Stimulated activated CD8-positive, alpha-beta memory T cell treated with anti-CD3 and anti-CD28 coated beads, Interleukin-7, amount 100 ng/mL, for 1 hour (primary cell): ENCODE measurements at places on chromosomes 11 and 22.

DNA sequence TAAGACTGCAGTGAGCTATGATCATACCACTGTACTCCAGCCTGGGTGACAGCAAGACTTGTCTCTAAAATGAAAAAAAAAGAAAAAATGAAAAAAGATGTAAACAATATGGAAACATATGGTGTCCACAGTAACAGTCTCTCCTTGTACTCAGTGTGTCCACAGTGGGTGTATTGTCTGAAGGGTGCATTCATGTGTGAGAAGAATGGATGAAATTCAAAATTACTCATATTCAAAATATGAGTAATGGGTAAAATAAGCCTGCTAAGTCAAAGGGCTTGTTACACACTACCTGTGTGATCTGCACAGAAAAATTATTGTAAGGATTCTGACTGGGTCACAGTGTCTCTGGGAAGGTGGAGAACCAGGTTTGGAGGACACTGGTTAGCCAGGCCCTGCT lies 26.9 kb downstream of the PPFIA1 start:
- no peak for DNase-seq

- DNase-seq = peak; percentile 6
Observed at GRCh38 chr11:122202951-122203456, 87.0 kb upstream of the BLID start.

- DNase-seq = no peak
Observed at GRCh38 chr22:50311606-50312351, 4.3 kb upstream of the PLXNB2 start.

DNA sequence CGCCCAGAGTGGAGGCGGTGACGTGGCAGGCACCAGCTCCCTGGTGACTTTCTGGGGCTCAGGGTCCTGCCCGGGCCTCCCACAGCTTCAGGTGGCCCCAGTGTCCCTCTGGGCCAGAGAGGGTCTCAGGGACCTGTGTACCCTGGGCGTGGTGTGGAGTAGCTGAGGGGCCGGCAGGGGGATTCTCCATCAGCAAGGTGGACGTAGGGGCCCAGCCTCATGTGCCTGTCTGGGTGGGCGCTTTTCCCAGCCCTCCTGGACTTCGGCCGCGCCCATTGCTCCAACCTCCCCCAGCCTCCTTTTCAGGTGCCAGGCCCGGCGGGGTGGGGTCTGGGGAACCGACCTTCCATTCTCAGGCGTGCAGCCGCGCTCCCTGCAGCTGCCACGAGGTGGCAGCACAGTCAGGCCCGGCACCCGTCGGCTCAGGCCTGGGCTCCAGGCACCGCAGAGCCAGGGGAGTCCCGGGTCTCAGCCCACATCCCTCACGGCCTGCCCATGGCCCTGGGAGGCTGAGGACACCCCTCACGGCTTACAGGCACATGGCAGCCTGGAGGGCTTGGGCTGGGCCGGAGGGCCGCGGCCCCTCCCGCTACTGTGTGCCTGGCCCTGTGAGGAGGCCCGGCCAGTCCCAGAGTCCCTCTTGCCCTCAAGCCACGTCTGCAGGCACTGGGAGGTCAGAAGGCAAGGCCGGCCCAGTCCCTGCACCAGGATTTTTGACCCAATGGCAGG lies 19.9 kb upstream of the MUC5B start:
- peak; percentile 24 for DNase-seq

DNA sequence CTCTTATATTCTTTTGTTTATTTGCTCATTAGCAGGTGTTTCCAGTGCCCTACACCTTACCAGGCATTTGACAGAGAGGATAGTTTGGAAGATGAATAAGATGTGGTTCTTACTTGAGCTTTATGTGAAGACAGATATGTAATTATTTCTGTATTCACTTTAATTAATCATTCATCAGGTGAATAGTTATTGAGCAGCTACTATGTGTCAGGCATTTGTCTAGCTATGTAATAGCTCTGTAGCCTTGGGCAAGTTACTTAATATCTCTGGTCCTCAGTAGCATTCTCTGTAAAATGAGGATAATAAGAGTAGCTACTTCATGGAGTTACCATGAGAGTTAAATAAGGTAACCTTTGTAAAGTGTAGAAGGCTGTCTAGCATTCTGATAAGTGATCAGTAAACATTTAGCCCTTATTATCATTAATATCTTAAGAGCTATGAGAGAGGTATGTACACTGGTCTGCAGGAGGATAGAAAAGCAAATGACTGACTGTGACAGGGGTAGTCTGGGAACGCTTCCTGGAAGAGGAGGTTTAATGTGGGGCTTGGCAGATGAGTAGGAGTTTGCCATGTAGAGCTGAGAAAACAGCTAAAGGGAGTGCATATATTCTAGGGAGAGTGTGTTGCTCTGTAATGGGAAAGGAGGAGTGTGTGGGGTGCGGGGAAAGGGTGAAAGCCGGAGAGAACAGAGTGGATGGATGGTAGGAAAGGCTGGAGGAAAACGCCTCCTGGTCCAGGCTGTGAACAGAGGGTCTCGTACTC lies 56.1 kb downstream of the MICAL2 start:
- no peak for DNase-seq

- no peak for DNase-seq
Observed at GRCh38 chr11:19072464-19072863, 11.9 kb upstream of the MRGPRX2 start.

DNA sequence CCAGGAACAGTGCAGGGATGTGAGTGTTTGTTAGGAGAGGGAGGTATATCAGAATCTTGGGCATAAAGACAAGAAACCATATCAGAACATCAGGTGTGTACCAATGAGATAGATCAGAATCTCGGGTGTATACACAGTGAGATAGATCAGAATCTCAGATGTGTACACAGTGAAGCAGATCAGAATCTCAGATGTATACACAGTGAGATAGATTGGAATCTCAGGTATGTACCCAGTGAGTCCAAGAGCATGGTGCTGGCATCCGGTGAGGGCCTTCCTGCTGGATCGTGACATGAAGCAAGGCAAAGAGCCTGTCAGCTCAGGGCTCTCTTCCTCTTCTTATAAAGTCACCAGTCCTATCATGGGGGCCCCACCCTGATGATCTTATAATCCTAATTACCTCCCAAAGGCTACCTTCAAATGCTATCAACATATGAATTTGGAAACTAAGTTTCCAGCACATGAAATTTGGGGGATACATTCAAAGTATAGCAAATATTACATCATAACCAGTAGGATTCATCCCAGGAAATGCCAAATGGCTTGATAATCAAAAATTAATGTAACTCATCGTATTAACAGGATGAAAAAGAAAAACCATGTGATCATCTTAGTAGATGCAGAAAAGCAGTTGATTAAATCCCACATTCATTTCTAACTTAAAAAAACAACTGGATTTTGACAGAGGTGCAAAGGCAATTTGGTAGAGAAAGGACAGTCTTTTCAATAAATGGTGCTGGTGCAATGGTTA lies 28.6 kb downstream of the PPARA start:
- no peak for DNase-seq

- DNase-seq = no peak
Observed at GRCh38 chr11:117731722-117732290, 65.2 kb downstream of the DSCAML1 start.

DNA sequence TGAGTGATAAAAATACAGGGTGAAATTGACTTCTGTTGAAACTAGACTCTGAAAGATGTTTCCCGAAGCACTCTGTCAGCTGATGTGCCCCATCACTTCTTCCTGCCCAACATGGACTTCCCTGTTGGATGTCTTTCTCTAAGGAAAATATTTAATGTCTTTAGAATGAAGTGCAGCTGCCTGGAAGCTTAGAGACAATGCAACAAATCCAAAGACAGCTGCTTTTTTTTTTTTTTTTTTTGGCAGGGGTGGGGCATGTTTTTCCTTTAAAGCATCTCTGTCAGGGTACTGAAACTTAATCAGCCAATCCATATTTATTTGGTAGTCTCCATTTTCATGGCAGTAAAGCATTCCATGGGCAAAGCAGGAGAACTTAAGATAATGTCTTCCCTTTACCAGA lies 5.9 kb downstream of the JAM3 start:
- no peak for DNase-seq

GRCh38 chr11:86415026-86415425 lies 40.3 kb downstream of the CCDC81 start:
- DNase-seq = no peak

- DNase-seq = no peak
Observed at GRCh38 chr22:47654922-47655491, 892.6 kb downstream of the TBC1D22A start.

DNA sequence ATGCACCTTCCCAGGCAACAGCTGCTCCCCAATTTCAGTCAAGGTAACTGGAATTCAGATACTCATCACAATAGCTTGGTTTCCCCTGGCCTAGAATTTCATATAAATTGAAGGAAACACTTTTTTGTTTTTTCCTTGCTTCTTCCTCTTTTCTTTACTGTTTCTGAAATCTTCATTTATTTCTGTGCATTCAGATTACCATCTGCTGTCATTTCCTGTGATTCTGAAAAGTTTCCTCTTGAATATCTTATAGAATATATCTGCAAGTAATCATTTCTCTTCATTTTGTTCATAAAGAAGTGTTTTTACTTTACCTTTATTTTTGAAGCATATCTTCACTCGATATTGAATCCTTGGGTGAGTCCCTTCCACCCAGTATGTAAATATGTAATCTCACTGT lies 85.3 kb downstream of the GAB4 start:
- DNase-seq = no peak

- DNase-seq = no peak
Observed at GRCh38 chr11:85379066-85379465, 248.1 kb downstream of the DLG2 start.

DNA sequence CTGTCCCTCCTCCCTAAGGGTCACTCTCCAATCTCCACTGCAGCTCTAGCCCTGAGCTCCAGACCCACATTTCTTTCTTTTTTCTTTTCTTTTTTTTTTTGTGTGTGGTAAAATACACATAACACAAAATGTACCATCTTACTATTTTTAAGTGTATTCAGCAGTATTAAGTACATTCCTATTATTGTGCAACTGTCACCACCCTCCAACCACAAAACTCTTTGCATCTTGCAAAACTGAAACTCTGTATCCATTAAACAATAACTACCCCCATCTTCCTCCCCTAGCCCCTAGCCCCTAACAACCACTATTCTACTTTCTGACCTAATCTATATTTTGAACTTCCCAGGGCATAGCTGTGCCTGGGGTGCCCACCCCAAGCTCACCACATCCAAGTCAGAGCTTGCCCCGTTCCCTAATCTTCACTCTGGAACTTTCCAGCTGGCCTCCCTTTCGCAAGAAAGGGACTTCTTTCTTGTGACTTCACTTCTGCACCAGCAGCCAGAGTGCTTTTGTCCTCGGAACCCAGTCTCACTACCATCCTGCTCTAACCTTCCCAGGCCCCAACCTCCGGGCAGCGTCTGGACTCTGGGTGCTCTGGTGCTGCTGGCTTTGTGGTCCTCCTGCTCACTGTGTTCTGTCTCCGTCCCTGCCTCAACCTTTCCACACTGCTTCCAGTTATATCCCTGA lies 30.7 kb downstream of the PARVG start:
- DNase-seq = no peak

GRCh38 chr11:35563484-35564244 lies 38.2 kb upstream of the PAMR1 start:
- no peak for DNase-seq

DNA sequence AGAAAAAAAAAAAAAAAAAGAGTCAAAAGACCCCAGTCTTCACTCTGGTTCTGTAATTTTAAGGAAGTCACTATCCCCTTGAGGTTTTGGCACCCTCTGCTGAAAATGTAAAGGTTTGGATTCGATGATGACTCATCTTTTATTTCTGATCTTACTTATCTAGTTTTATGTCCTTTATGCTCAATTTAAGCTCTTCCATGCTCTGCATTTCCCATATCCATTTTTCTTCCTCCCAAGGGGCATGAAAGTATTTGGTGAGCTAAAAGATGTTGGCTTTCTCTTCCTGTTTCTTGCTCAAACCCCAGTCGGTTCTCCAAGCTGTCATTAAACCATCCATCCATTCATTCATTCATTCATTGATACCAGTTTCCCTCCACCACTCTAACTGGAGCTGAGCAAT lies 61.0 kb upstream of the CDON start:
- no peak for DNase-seq

GRCh38 chr11:95514416-95515110 lies 275.0 kb downstream of the FAM76B start:
- no peak for DNase-seq

DNA sequence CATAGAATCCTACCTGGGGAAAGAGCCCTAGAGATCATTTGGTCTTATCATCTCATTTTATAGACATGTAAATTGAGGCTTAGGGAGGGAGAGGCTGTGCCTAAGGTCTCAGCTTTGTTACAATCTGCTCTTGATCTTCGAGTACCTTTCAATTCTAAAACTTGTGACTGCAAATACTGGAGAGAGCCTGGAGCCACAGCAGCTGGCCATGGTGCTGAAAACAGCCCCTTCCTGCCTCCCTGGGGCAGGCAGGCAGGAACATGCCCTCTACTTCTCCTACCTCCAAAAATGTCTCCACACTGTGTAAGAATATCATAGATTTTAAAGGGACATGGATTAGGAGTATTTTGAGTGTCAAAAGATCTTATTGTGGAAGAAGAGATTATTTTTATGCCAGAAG lies 52.2 kb downstream of the C22orf42 start:
- DNase-seq = no peak

DNA sequence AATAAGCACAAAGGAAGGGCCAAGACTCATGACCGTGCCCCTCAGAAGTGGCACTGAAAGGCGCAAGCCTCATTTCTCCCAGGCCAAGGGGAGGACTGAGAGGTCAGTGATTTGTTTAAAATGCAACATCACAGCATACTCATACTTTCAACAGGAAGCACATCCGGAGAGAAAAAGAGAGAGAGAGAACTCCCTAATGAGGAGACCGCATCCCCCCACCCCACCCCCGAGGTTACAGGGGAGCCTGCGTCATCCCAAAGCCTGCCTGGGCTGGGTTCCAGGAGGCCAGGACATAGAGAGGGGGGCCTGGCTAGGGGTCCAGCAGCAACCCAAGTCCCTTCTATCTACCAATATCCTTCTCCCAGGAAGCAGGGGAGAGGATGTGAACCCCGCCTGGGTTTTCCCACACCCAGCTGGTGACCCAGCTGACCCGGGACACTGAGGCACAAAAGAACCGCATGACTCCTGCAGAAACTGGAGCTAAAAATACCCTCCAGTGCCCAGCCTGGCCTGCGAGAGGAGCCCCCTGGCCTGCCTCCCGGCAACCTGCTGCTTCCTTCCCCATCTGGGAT lies 3.8 kb downstream of the CSNK1E start:
- DNase-seq = no peak

GRCh38 chr22:22196018-22196533 lies 48.5 kb upstream of the VPREB1 start:
- no peak for DNase-seq

DNA sequence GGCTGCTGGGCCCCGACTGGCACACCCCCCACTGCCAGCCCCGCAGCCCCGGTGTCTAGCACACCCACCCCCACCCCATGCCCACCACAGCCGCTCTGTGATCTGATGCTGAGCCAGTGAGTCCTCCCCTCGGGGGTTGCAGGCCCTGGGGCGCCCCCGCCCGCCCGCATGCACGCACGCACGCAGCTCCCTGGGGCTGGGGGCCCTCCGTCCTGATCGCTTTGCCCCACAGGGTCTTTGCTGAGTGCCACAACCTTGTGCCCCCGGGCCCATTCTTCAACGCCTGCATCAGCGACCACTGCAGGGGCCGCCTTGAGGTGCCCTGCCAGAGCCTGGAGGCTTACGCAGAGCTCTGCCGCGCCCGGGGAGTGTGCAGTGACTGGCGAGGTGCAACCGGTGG lies 32.3 kb downstream of the MUC5B start:
- no peak for DNase-seq

GRCh38 chr11:132315696-132316095 lies 945.3 kb downstream of the NTM start:
- DNase-seq = no peak

GRCh38 chr22:35394810-35395563 lies 5.0 kb upstream of the MCM5 start:
- DNase-seq = no peak
